Stimulated activated CD8-positive, alpha-beta memory T cell treated with anti-CD3 and anti-CD28 coated beads, Interleukin-4, amount 100 ng/mL, for 48 hours (primary cell): ENCODE measurements at places on chromosomes 1 and 21.

- no peak for DNase-seq
Measured at GRCh38 chr1:217369996-217370551, 260.8 kb downstream of the GPATCH2 start.

GRCh38 chr21:33373451-33373850, 29.8 kb upstream of the IFNGR2 start:
- no peak for DNase-seq

DNA sequence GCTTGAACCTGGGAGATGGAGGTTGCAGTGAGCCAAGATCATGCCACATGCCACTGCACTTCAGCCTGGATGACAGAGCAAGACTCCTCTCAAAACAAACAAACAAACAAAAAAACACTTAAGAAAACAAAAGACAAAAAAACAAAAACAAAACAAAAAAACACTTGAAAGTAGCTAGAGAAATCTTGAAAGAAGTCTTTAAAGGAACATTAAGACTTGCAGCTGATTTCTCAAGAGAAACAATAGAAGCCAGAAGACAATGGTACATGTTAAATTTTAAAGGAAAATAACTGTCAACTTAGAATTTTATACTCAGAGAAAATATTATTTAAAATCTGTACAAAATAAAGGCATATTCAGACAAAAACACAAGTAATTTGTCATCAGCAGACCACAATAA, 71.3 kb downstream of the HLX start:
- DNase-seq, result no peak

GRCh38 chr1:94425821-94426484, 7.8 kb downstream of the ABCD3 start:
- DNase-seq, result no peak

DNA sequence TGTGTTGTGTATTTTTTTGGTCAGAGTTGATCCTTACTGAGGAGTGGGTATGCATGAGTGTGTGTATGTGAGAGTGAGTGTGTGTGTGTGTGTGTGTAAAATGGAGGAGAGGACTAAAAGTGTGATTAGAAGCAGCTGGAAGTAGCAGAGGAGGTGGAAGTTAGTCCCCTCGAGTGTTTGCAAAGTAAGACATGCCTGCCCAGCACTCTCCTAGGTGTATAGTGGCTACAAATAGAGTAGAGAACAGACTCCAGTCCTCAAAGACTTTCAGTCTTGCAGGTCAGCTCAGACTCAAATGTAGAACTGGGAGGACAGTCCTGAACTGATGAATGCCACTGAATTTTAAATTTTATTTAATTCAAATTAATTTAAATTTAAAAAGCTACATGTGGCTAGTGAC, 28.5 kb downstream of the SLAMF1 start:
- DNase-seq, result no peak

- DNase-seq, result no peak
Measured at GRCh38 chr1:185819798-185820197, 85.6 kb downstream of the HMCN1 start.

- no peak for DNase-seq
Measured at GRCh38 chr21:35508139-35508888, 459.2 kb upstream of the RUNX1 start.

- DNase-seq, result no peak
Measured at GRCh38 chr1:9603766-9604753, 15.3 kb downstream of the TMEM201 start.

- no peak for DNase-seq
Measured at GRCh38 chr21:45200581-45201296, 87.0 kb downstream of the POFUT2 start.

GRCh38 chr1:87106867-87107266, 192.4 kb downstream of the HS2ST1 start:
- no peak for DNase-seq

GRCh38 chr1:5220821-5221220, 566.4 kb downstream of the AJAP1 start:
- DNase-seq, result no peak

DNA sequence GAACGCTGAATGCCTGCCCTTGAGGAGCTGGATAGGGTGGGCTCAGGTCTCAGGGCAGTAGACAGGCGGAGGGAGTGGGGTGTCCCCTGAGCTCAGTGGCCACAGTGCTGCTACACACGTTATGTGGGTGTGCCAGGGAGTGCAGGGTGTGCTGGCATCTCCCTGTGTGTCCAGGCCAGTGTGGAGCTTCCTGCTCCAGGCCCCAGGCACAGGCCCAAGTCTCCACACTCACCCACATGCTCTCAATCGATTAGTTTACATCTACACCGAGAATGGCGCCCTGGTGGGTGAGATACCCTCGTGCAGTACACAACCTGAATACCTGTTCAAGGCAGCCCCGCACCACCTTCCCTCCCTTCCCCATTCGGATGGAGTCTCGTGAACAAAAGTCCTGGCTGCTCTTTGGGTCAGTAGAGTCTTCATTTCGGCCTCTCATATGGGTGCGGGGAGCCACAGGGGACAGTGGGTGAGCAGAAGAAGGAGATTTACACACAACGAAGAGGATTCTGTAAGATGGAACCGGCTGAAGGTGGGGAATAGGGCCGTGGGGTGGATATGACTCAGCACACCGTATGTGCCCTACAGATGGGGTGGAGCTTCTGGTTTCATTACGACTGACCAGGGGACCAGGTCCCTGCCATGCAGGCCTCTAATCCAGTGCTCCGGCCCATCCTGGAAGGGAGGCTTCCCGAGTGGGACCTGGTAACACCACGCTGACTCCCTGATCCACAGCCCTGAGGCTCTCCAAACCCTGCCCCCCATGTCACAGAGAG, 93.3 kb downstream of the SPSB1 start:
- DNase-seq, result no peak

DNA sequence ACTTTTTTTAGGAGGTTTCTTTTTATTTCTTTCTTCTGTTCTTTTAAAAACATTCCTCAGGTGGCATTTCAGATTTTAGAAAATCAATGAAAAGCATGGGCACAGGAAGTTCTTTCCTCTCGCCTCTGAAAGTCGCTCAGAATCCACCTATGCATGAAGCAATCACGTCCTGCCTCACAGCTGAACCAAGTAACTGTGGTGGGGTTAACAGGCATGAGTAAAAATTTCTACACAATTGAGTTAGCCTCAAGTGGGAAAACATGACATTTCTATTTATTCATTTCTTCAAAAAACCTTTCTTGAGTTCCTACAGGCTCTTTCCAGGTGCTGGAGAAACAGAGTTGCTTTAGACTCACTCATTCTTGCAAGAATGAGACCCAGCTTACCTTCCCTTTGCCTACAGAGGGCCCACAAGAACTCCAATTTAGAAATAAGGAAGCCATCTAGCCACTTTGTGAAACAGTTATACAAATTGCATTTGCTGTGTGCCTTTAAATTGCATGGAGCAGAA, 508.9 kb upstream of the PKN2 start:
- no peak for DNase-seq

GRCh38 chr1:76274302-76274701, 199.8 kb downstream of the ST6GALNAC3 start:
- no peak for DNase-seq

- no peak for DNase-seq
Measured at GRCh38 chr1:244704107-244704506, 51.2 kb downstream of the DESI2 start.

DNA sequence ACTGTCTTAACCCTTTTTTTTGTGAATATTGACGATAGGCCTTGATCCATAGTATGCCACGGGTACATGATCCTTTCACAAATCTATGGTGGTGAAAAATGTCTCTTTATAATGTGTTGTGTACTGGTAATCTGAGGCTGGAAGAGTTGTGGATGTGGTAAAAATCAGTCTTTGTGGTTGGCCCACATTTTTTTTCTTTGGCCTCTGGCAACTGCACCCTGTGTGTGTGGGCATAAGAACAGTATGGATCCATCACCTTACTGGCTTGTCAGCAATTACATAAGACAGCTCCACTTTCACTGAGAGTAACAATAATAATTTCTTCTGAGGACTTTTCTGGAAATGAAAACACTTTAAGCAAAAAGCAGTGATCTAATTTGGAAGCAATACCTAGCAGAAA, 101.6 kb downstream of the GABPA start:
- DNase-seq, result no peak

DNA sequence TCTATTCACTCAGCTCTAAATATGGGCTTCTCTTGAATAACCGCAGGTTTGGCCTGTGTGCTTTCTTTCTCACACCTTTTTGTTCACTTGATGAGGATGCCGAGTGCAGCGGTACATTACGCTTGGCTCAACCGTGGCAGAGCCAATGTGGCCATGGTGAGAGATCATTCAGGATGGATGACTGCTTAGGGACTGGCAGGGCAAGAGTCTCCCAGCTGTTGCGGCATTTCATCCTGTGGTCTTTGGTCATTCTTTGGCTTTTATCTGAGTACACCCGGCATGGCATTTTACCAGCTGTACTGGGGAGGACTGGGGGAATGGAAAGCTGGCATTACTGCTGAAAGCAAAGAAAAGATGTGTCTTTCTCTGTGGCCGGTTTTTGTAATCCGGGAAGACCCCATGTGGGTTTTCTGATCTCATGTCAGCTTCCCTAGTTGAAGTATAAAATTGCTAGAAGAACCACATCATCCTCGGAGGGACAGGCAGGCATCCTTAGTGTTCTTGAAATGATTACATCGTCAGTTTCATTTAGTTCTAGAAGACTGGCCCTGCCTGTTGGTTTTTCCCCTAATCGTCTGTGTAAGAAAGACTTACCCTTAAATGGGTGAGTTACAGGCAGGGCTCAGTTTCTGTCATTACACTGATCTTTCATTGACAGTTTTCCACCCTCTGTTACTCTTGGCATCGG, 15.1 kb downstream of the PCP4 start:
- DNase-seq, result no peak

GRCh38 chr1:116825720-116826438, 71.6 kb downstream of the CD2 start:
- DNase-seq, result no peak

GRCh38 chr1:208242146-208242545, 2.0 kb downstream of the PLXNA2 start:
- DNase-seq, result no peak

DNA sequence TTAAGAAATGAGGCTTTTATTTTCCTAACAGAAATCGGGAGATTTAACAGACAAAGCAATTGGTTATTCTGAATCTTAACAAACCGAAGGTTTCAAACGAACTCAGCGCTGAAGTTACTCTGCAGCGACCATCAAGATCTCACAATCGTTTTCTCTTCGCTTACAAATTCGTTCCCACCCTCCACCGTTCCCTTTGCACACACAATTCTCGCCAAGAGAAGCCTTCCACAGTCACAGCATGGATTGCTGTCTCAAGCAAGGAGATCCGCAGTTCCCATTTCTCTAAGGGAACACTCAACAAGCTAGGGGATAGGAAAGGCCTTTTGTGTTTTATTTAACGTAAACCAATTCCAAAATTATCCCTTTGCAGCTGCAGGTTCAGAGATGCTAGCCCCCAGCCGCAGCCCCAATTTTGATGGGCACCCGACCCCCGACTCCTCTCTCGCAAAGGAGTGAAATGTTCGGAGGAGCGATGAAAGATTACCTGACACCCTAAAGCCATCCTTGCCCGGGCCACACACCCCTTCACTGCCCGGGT, 755 bp downstream of the FBXO42 start:
- no peak for DNase-seq

DNA sequence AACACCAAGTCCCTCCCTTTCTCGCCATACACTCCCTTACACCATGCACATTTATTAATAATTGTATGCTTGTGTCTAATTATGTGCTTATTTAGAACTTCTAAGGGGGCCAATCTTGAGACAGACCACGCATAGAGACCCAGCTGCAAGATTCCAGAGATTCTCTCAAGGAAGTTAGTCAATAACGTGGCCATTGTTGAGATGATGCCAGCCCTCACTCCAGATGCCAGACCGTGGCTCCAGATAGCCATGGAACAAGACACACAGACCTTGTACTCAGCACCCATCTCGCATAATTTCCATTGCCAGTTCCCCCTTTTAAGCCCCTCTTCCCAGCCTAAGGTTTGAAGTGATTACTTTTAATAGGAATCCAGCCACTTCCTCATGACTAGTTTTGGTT, 62.4 kb downstream of the DIRAS3 start:
- no peak for DNase-seq

DNA sequence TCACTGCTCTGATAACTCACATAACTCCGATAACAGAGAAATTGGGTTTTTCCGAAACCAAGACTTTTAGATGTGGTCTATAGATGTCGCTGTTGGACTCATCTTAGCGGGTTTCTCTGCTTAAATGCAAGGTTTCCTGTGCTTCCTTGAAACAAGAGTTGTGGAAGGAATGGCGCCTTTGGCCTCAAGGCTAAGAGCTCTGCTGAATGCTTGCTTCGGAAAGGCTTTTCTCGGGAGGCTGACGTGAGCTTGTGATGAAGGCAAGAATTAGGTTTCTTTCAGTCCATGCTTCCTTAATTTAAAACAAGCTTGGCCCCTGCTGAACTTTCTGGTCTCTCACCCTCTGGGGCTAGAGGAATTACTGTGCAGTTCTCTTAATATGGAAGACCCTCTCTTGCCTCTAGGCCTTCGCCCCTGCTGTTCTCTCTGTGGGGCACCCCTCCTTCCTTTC, 113.5 kb downstream of the MAP3K21 start:
- DNase-seq, result no peak

DNA sequence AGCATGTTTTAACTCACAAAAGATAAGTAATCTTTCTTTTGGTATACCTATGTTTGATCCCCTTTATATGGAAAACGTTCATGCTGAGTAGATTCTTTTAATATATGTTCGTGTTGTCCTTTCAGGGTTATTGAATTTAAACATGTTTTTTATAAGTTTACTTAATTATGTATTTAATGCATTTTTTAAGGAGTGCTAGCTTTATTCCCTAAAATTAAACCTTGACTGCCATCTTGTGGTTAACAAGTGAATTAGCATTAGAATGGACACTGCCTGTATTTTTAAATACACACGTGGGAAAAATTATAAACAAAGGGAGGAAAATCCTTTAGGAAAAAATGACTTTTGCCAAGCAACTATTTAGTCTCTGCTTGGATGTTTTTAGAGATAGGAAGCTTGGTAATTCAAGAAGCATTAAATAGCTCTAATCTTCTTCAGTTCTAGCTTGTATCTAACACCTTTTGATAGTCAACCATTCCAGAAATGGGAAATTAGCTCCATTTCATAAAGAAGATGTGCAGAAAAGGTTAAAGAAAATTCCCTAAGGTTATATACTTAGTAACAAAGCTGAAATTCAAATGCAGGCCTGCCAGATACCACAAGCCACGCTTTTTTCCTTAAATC, 43.0 kb downstream of the UBE2U start:
- DNase-seq, result no peak

GRCh38 chr1:234970401-234970730, 158.3 kb downstream of the TOMM20 start:
- no peak for DNase-seq

- no peak for DNase-seq
Measured at GRCh38 chr1:98421085-98421435, 240.5 kb upstream of the SNX7 start.
